Naive thymus-derived CD4-positive, alpha-beta T cell (primary cell): ENCODE measurements at places on chromosomes 3 and 15. TPM values are rescaled to one million over a fixed set of nuclear protein-coding genes. Genes with fewer than 3 reads are reported as not detected.

GRCh38 chr15:71362987-71363968 is 248.0 kb downstream of the THSD4 start:
- H3K4me1 ChIP-seq, result no peaks in the 10 kb centered on the region
- DNase-seq, result no peak
- no peaks in the 10 kb centered on the region for H3K27me3 ChIP-seq

DNA sequence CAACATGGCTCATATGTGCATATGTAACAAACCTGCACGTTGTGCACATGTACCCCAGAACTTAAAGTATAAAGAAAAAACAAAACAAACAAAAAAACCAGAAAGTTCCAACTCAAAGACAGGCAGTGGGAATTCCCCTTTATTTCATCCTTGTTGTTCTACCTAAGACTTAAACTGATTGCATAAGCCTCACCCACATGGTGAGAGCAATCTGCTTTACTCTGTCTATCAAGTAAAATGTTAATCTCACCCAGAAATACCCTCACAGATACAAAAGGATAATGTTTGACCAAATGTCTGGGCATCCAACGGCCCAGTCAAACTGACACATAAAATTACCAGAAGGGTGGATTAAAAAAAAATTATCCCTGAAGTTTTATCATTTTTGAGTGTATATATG is 190.9 kb upstream of the PLSCR5 start:
- no peaks in the 10 kb centered on the region for H3K4me1 ChIP-seq
- no peak overlapping the region for H3K4me3 ChIP-seq
- H3K27ac ChIP-seq, result no peak overlapping the region
- H3K27me3 ChIP-seq, result no peaks in the 10 kb centered on the region

- no peak for DNase-seq
- peaks cover 2% of the 10 kb centered on the region for H3K27me3 ChIP-seq
- H3K36me3 ChIP-seq, result no peaks in the 10 kb centered on the region
- no peak overlapping the region for H3K27ac ChIP-seq
These were observed 63.9 kb upstream of the GATA2 start for GRCh38 chr3:128556907-128557306.

DNA sequence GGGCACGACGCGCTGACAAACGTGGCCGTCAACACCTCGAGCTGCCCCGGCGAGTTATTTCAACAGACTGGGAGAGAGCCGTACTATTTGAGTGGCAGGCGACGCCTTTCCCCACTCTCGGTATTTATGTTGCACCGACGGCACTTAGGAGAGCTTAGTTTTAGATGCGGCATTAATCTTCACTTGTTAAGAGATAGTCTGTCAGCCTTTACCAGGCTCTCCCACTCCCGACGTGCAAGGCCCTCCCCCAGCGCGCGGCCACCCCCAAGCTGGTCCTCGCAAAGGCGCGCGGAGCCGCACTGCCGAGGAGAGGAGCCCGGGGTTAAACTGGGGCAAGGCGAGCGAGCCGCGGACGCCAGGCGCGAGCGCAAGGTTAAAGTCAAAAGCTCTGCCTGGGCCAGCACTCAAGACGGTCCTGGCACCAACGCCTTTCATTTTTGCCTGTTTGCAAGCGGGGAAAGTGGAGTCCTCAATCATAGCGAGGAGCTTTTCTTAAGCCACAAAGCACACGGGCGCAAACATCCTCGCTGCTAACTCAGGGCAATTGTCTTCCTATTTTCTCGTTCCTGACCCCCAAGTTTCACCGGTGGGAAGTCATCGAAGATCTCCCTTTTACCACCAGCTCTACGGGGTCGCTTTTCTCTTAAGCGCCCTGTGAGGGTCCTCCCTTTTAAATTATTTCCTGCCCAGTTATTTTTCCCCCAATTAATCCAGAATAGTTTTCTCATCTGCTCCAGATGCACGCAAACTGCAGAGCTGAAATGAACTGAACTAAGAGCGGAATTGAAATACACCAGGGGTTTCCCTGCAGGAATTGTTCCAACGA is 86.6 kb downstream of the NR2F2 start:
- H3K27ac ChIP-seq, result no peak overlapping the region
- no peaks in the 10 kb centered on the region for H3K4me1 ChIP-seq
- no peaks in the 10 kb centered on the region for H3K27me3 ChIP-seq
- H3K36me3 ChIP-seq, result no peaks in the 10 kb centered on the region
- DNase-seq, result no peak

DNA sequence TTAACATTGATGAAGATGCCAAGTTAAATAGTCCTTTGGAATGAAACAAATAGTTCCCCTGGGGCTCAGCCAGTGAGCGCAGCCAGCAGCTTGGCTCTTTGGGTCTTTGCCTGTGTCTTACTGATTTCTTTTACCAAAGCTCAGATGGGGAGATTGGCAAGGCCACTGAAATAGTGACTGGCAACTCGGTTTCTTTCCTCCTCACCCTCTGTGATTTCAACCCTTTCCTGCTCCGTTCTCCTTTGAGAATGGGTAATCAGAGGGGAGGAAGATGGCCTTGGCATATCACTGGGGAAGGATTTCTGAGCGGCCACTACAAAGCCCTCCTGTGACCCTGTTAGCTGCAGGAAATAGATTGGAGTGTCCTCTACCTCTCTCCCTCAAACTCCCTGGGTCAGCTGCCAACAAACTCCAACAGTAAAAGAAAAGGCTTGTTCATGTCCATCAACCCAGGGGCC is 337.1 kb upstream of the LRRFIP2 start:
- H3K36me3 ChIP-seq, result no peaks in the 10 kb centered on the region
- H3K4me3 ChIP-seq, result no peak overlapping the region
- H3K27me3 ChIP-seq, result no peaks in the 10 kb centered on the region
- no peak overlapping the region for H3K27ac ChIP-seq

- DNase-seq, result no peak
- no peaks in the 10 kb centered on the region for H3K36me3 ChIP-seq
- H3K4me3 ChIP-seq, result no peak overlapping the region
- H3K27ac ChIP-seq, result no peak overlapping the region
These were observed 87.6 kb downstream of the CFAP44 start for GRCh38 chr3:113353678-113354077.

Gene NMNAT3
- 4.5 TPM for total RNA-seq

Gene TMIE
- 3.9 TPM for total RNA-seq

Gene AP3B2
- 0.89 TPM for total RNA-seq

Gene PLCB2
- total RNA-seq, result 186 and 187 TPM in 2 replicates

Gene CAPN3
- 6.5 and 7.2 TPM in 2 replicates for total RNA-seq
